ENCODE measurements at places on chromosomes 4 and X. TPM values are rescaled to one million over a fixed set of nuclear protein-coding genes. Genes with fewer than 3 reads are reported as not detected.

Gene SRPK3
- 0.35 TPM for total RNA-seq

Gene PDE6B
- 1.9 TPM for total RNA-seq

DNA sequence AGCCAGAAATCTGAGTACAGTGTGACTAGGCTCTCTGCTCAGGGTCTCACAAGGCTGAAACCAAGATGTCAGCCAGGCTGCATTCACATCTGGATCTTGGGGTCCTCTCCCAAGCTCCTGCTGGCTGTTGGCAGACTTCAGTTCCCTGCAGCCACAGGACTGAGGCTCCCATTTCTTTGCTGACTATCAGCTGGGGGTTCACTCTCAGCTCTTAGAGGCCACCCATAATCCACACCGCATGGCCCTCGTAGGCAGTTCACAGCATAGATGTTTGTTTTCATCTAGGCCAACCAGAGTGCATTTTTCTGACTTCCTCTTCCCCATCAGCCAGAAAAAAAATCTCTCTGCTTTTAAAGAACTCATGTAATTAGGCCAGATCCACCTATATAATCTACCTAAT is 8.2 kb upstream of the WDR44 start:
- no peak for DNase-seq

DNA sequence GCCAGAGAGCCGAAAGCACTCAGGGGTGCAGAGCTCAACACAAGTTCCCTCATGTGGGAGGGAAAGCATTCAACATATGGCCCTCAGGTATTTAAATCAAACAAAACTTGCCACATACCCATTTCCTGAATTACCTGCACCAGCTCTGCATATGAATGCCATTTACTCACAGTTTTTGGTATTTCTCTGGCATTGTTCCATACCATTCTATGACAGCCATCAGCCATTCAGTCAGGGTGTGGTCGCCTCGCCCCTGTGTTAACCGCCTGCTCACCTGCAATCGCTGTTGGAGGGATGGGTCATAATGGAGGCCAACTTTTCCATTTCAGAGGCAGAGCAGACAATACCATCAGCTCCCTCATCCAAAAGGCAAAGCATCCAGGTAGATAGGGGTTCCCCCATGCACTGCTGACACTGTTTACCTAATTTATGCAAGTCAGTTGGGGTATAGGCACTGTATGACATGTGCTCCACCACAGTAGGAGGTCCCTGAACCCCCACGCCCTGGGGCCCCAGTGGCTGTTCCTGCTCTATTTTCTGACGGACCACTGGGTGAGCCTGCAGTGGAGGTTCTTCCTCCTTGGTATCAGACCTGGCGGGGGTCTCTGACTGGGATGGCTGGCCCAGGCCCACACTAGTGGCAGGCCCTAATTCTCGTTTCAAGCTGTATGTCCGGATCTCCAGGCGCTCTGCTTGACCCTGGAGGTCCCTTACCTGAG is 227.1 kb downstream of the ADGRL3 start:
- DNase-seq, result no peak

DNA sequence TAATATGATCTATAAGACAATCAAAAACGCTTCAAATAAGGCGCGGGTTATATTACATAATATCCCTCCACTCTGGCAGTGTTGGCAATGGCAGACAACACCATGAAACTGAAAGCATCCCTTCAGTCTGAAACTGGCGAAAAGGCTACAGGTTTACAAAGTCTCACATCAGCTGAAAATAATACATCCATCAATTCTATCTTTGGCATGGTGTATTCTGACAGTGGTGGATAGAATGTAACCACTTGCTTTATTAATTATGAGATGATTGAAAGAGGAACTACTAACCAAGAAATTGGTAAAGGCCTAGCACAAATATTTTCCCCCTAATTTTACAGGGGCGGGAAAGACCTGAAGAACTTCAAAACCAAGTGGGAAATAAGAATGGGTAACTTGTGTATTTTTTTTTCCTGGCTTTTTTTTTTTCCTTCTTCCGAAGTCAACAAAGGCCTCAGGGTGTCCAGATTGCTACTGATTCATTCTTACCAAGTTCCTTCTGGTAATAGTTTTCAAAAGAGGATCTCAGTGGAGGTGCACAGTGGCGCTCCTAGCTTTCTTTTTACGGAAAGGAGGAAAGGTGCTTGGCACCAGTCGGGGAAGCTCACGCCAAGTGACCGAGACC is 728 bp downstream of the UBA6 start:
- no peak for DNase-seq

DNA sequence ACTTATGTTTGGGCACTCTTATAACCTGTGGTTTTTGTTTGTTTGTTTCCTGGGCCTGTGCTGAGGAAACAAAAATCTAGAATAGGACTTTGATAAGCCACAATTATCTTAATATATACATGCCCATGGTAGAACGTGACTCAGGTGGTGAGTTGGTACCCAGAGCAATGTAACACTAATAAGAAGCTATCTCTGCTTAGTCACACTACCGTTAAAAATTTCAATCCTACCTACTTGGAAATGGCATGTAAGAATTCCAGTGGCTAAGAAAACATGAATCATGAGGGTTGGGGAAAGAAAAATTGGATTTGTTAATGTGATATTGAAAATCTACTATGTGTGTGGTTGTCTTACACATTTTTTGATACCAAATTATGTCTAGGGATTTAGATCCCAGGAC is 30.5 kb upstream of the ADGRG2 start:
- DNase-seq, result peak; percentile 9

DNA sequence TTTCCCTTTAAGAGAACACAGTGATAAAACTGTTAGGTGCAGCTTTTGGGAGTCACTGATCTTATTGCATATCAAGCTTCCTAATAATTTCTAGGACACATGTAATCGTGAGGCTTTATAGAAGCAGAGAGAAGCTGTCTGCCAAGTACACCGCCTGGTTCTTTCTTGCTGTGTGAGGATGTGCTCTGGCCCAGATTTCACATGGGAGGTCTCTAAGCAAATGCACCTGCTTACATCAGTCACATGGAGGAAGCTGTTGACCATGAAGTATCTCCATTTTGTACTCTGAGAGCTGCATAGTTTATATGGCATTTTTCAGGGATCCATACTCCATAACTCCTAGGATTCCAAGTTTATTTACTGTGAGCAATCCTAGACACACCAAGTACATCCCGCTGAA is 37.1 kb downstream of the RGS12 start:
- no peak for DNase-seq

DNA sequence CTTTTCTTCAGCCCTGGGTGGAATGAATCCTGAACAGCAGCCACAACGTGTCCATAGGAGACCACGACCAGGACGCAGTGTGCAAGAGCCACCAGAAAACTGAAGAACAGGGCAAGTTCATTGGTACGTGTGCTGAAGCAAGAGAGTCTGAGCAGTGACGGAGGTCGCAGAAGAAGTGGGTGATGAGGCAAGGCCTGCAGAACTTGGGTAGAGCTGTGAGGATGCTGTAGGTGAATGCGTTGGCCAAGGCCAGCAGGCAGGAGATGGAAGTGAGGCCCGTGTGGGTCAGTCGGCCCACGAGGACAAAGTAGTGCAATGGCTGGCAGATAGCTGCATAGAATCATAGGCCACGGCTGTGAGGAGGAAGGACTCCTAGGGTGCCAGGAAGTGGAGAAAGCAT is 5.6 kb upstream of the CTAG2 start:
- no peak for DNase-seq

- DNase-seq, result no peak
Measured at GRCh38 chr4:152065545-152065944, 304.7 kb upstream of the GATB start.

Measured in H4 (cell line).